ENCODE measurements at places on chromosomes 7 and 10.
A peak's percentile ranks its signal among the peaks of the same experiment; 100 is the strongest.

- DNase-seq, result no peak
Observed at GRCh38 chr7:27586825-27587224, 75.9 kb downstream of the HIBADH start.

- no peak for DNase-seq
Observed at GRCh38 chr10:21950566-21950965, 53.0 kb downstream of the DNAJC1 start.

GRCh38 chr10:80155696-80156215 is 23.2 kb downstream of the PLAC9 start:
- DNase-seq, result no peak

DNA sequence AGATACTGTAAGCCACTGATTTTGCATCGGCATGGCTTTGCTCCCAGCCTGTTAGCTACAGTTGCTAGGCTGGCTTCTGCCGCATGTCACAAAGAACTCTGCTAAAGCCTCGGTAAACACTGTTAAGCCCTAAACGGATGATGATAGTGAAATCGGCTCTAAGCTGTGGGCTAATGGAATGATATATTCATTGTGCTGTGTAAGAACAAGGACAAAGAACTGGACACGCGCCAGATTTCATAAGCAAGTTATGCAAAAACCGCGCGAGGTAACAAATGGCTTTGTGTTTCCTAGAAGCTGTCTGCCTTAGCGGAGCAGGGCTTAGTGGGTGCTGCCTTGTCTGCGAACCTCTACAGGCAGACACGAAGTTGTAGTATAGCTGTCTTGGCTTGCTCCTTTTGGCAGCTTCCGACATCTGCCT is 331.3 kb upstream of the COBL start:
- DNase-seq, result no peak

- no peak for DNase-seq
Observed at GRCh38 chr7:50656141-50656895, 91.1 kb upstream of the DDC start.

DNA sequence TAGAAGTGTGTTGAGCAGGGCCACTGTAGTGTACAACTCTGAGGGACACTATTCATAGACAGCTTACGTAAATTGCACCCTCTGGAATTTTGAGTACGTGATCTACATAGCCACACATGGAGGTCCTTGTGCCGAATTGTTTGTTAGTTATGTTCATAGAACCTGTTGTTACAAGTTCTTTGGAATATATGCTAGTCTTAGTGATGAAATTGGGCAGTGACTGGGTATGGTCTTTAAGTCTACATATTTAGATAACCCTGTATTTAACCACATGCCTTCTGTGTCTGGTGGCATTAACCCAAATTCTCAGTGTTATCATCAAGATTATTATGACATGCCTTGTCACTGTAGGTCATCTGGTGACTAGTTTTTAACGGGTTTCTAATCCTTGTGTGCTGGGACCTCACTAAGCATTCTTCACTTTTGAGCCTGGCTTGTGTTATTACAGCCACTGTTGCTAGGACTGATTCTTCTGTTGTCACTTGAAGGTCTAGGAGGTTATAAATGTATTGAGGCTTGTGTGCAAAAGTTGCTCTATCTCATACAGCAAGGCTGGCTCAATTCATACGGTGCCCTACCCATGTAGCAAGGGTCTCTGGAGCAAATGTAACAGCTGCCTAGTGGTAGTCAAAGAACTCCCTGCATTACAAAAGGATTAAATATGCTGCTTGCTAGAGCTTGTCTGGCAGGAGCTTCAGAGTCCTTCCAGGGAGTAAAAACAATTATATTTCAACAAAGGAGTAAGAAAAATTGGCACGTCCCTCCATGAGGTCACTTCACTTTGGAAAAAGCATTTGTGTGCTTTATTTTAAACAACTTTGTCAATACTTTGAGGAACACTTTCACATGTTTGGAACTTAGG is 65.4 kb downstream of the CDK14 start:
- no peak for DNase-seq

DNA sequence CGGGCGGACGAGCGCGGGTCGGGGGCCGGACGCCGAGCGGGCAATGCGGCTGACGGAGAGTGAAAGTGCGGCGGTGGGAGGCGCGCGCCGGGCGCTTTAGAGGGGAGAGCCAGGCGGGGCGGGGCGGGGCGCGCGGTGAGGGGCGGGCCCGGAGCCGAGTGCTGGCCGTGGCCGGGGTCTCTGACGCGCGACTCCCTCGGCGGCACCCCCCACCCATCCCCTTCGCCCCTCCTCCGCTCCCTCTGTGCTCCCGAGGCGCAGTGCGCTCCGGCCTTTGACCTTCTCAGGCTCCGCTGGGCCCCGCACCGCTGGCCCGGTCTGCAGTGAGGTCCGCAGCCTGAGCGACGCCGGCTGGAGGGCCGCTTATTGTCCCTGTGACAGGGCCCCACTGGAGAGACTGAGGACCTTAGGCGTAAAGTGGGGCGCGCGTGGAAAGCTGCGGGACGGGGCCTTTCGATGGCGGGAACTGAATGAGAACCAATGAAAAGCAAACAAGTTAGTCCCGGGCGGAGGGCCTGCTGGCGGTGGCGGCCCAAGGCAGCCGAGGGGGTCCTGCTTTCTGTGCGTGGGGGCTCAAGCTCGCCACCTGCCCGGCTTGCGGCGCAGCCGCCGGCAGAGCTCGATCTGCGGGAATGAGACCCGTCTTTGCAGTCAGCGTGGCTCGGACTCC is at the start of gene CXCL12:
Gene CXCL12 (minus strand): TSS at position 72 of the 670 bp plus-strand sequence. CDS start 92 bp downstream, outside the sequence.
- no peak for DNase-seq

DNA sequence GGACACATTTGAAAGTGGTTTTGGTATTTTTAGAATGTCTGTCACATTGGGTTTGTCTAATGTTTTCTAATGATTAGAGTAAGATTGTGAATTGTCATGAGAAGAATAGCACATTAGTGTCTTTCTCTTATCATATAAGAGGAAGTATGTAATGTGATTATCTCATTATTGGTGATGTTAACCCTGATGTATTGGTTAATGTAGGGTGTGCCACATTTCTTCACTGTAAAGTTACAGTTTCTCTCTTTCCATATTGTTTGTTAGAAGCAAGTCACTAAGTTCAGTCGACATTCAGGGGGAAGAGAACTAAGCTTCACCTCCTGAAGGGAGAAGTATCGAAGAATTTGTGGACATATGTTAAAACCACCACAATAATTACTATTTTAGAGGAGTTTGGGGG is 56.3 kb upstream of the DNAH11 start:
- no peak for DNase-seq

DNA sequence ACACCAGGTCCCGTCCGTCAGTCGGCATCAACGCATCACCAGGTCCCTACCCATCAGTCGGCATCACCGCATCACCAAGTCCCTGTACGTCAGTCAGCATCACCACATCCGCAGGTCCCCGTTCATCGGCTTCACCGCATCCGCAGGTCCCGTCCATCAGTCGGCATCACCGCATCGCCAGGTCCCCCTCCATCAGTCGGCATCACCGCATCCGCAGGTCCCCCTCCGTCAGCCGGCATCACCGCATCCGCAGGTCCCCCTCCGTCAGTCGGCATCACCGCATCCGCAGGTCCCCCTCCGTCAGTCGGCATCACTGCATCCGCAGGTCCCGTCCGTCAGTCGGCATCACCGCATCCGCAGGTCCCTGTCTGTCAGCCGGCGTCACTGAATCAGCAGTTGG is 55.1 kb downstream of the IGF2BP3 start:
- no peak for DNase-seq

DNA sequence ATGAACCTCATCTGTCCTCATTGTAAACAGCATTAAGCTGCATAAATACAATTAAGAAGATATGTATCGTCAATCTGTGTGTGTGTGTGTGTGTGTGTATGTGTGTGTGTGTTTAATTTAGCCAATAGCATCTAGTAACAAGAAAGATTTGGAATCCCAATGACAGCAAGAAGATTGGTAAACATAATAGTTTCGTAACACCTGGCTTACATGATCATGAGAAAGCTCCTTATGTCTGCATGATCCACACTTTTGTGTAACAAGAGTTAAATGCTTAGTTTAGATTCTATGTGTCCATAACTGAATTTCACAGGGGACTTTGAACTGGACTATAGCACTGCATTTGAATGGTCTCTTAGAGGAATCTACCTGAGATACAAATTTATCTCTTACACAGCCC is 191.0 kb upstream of the BET1 start:
- no peak for DNase-seq

DNA sequence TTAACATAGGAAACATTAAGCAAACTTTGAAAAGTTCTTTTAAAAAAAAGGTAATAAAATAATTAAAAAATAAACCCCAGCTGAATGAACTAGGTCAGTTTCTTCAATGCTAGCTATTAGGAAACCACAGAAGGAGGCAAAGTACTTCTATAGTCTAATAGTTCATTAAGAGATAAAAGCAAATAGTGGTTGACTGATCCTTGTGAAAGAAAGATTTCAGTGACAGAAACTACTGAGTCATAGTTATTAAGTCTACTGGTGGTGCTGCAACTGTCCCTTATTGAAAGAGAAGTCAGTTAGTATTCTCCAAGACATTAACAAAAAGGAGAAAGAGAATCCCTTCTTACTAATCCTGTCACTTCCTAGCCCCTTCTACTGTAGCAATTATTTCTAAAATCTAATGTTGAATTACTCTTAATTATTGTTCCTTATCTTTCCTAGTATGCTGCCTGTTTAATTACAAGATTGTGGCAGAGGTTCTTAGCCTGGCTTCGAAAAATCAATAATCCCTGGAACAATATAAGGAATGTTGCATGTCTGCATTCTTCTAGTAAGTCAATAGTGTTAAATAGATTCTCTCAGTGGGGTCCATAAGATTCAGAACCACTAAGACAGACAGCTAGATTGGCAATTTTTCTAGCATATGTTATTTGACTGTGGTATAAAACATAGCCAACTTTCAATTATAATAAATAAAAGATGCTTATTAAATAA is 18.2 kb downstream of the TCTN3 start:
- no peak for DNase-seq

- DNase-seq, result no peak
Observed at GRCh38 chr10:122746408-122746807, 46.8 kb upstream of the C10orf120 start.

- no peak for DNase-seq
Observed at GRCh38 chr7:143050931-143051330, 1.2 kb upstream of the OR6V1 start.

DNA sequence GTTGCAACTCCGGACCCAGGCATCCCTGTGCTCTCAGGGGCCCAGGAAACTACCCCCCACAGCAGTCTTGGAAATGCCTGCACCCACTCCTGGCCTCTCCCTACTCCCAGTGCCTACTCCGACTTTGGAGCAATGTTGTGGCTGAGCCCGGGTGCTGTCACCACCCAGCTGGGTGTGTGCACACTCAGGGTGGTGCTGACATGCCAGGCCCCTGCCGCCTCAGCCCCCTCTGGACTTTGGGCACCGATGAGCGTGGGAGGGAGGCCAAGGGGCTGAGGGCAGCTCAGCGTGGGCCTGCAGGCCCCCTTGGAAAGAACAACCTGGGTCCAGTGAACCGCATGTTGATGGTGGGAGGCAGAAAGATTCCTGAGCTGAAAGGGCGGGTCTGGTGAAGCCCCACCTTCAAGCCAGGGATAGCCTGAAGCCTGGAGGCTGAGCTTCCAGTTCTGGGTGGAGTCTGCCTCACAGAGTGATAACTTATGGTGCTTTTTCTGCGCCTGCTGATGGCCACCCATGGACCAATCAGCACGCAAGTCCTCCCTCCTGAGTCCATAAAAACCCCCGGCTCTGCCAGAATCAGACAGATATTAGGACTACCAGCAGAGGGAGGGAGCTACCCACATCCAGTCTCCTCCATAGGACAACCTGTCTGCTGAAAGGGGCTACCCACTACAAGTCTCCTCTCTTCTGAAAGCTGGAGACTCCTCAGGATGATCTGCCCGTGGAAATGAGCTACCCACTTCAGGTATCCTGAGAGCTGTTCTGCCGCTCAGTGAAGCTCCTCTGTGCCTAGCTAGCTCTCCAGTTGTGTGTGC is 380.4 kb upstream of the SORCS1 start:
- no peak for DNase-seq

DNA sequence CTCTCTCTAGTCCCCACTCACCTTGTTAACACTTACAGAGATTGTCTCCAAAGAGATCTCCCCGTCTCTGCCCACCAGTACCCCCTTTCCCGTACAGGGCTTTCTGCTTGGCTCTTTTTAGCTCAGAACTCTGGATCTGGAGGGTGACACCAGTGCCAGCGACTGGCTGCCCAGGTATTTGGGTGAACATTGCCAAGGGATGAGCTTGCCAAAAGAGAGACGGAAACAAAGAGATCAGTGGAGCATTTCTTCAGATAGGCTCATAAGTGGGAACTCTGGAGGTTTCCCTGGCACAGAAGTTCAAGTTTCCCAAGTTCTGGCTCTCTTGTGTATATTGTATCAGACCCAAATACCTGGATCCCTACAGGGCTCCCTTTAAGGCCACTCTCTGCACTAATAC is 30.0 kb downstream of the STRIP2 start:
- DNase-seq, result no peak

DNA sequence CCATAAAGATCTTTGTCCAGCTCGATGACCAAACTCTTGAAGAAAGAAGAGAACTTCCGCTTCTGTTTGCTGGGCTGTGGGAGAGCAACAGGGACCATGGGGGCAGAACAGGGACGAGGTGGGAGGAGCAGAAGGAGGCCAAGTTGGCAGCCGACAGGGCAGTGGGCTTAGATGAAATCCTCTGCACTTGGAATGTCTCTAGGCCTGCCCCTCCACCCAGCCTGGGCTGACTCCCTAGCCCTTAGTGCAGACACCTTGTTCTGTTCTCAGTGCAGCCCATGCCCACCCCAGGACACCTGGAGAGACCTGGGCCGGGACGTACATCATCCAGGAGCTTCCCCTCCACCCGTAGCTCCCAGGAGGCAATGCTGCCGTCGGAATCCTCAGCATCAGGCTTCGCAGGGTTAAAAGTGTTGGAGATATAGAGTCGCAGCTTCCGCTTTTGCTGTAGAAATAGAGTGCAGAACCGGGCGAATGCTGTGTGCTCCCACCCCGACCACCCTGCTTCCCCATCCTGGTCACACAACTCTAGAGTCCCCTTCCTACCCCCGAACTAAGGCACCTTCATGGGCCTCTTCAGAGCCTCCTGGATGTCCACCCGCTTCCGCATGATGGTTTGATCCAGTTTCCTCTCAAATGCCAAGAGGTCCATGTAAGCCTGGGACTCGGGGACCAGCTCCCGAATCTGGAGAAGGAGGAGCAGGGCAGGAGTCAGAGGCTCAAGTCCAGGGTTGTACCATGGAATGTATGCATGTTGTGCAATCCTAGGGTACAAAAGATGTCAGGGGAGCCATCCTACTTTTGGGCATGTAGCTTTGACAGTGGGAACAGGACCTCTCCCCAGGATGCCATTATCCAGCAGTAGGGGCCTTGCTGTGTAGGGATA is 6.1 kb downstream of the SMARCD3 start:
- DNase-seq, result no peak

DNA sequence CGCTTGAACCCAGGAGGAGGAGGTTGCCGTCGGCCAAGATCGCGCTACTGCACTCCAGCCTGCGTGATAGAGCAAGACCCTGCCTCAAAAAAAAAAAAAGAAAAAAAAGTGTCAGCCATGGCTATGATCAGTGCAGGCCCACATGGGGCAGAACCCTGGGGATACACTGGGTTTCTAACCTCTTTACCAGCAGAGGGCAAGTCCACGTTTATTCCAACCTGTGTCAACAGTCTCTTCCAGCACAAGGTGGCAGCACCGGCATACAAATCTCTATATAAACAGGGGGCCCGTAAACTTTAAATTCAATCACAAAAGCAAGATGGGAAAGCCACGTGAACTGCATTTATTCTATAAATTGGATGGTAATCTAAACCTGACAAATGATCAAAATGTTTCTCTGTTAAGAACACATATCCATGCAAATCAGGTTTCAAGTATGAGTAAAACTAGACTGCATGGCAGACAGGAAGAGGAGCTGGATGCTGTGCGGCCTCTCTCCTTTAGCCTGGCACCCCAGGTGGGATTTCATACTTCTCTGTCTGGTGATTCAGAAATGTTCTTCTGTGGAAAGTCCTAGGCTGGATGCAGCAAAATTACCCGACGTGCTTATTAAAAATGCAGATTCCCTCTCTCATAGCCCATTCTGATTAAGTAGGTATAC is 60.0 kb upstream of the STEAP1B start:
- peak; percentile 71 for DNase-seq

Data from HTR-8/SVneo (cell line).